ENCODE measurements at places on chromosomes 2 and 18. TPM values are rescaled to one million over a fixed set of nuclear protein-coding genes. Genes with fewer than 3 reads are reported as not detected.

DNA sequence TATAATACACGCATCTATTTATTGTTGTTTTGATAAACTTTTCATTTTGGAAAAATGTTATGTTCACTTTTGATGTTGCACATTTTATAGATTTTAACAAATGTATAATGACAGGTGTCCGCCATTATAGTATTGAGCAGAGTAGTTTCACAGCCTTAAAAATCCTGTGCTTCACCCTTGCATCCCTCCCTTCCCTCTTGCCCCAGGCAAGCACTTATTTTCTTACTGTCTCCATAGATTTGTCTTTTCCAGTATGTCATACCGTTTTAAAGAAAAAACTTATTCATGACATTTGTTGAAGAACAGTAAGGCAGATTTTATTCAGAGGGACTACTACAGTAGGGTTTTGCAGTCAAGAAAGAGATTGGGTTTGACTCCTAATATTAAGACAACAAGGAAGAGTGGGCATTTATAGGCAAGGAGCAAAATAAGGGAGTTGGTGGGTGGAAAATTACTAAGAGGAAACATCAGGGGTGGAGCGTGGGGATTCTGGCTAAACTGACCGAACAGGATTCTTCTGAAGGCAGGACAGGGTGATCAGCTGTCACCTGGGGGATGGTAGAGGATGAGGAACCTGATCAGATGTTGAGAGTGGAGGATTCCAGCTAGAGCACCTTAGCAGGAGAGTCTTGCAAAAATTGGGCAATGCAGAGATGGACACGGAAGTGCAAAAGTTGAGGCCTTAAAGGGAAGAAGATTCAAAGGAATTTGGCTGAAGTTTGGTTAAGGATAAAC lies 108.8 kb downstream of the NCK2 start:
- H3K4me1 ChIP-seq, result peaks cover 4% of the 10 kb centered on the region
- no peak overlapping the region for H3K27ac ChIP-seq
- H3K36me3 ChIP-seq, result no peaks in the 10 kb centered on the region
- no peak for DNase-seq

DNA sequence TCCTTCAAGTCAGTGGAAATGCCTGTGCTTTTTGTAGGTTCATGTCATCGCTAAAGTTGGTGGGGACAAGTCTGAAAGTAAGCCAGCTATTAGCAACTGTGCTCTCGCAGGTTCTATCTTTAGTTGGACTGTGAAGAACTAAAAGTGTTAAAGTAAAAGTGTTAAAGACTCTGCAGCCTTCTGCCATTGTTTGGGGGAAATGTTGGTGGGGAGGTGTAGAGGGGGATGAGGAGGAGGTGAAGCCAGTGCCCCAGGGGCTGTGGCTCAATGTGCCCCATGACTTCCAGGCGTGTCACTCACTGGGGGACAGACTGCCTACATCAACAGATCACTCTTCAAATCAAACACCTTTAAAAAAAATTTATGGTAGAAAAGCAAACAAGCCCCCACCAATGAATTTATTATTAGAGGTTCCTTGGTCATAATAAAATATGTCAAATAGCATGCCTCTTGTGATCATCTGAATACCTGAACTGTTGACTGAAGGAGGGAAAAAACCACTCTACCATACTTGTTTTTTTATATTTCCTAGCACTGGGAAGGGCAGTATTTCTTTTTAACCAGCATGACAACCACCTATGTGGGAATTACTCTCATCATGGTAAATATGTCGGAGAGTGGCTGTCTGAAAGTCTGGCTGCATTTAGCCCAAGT lies 19.3 kb downstream of the TGFA start:
- H3K27me3 ChIP-seq, result no peaks in the 10 kb centered on the region
- no peaks in the 10 kb centered on the region for H3K36me3 ChIP-seq
- no peak overlapping the region for H3K27ac ChIP-seq
- no peak for DNase-seq
- peaks cover 12% of the 10 kb centered on the region for H3K4me1 ChIP-seq

MATN3 gene
- 1.7 TPM for total RNA-seq

DNA sequence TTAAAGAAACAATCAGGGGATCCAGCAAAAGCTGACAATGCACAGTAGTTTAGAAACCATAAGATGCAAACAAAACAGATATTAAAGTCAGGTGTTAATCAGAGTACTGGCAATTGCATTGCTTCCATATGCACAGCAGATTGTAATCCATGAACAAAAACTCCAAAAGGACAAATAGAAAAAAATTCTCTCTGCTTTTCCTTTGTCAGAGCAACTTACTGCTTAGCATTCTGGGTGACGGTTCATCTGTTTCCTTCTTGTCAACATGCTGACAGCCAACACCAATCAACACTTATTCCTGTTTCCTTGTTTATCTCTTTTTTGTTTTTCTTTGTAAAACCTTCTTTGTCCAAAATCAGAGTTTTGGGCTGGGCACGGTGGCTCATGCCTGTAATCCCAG lies 473.1 kb downstream of the XIRP2 start:
- no peaks in the 10 kb centered on the region for H3K27me3 ChIP-seq
- H3K36me3 ChIP-seq, result no peaks in the 10 kb centered on the region
- H3K4me3 ChIP-seq, result no peak overlapping the region
- no peak for DNase-seq
- H3K27ac ChIP-seq, result no peak overlapping the region

DNA sequence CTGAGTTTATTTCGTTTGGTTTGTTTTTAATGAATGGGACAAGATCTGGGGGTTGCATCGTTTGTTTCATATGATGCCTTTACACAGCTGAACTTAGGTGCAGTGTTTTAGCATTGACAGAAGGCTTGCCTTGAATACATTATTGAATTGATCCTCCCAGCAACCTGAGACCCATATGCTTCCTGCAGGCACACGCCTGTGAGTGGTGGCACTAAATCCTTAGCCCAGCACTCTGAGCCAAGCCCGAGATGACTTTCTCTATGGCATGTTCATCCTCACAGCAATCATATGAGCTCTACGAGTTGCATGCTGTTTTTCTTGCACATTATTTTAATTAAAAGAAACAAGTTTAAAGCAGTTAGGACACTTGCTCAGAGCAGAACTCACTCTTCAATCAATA lies 47.8 kb upstream of the AGAP1 start:
- no peak for DNase-seq
- no peak overlapping the region for H3K4me3 ChIP-seq
- no peak overlapping the region for H3K27ac ChIP-seq
- no peaks in the 10 kb centered on the region for H3K27me3 ChIP-seq

GRCh38 chr2:53210538-53210937 lies 557.1 kb upstream of the CHAC2 start:
- DNase-seq, result peak; percentile 44
- H3K4me3 ChIP-seq, result no peak overlapping the region
- no peak overlapping the region for H3K27ac ChIP-seq

BOLL gene
- not detected for total RNA-seq

All from neural progenitor cell (in vitro differentiated cells).